ENCODE measurements at places on chromosomes 4 and X. TPM values are rescaled to one million over a fixed set of nuclear protein-coding genes. Genes with fewer than 3 reads are reported as not detected.

- peak; percentile 15 for DNase-seq
Measured at GRCh38 chr4:40507977-40508376, 121.7 kb downstream of the RBM47 start.

DNA sequence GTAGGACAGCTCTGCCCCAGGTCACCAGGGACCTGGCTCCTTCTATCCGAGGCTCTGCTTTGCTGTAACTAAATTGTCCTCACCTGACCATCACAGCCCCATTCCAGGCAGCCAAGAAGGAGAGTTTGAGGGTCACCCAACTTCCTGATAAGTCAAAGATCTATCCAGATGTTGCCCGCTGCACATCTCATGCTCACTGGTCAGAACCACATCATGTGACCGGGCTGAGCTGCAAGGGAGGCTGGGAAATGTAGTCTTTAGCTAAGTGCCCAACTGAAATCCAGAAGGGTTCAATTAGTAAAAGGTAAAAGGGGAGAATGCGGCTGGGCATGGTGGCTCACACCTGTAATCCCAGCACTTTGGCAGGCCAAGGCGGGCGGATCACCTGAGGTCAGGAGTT lies 18.4 kb downstream of the HMX1 start:
- no peak for DNase-seq

GRCh38 chr4:167595898-167596297 lies 361.6 kb upstream of the SPOCK3 start:
- no peak for DNase-seq

DNA sequence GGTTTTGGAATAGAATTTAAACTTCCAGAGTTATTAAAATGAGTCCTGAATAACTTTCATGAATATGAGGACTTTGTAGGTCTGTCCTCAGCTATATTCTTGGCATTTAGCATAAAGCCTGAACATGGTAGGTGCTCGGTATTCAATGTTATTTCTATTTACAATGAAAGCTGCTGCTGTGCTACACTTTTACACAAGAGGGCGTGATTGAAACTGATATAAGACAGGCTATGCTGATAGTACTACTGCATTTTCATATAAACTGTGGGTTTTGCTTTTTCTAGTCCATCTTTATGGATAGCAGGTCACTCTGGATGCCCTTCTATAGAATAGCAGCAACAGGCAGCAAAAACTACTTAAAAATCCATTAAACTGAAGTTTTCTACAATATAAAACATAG lies 12.3 kb upstream of the GNPDA2 start:
- DNase-seq, result no peak

GRCh38 chrX:18065956-18066355 lies 154.7 kb downstream of the BEND2 start:
- DNase-seq, result no peak

GRCh38 chrX:72430405-72430968 lies 124.8 kb upstream of the CITED1 start:
- DNase-seq, result no peak

DNA sequence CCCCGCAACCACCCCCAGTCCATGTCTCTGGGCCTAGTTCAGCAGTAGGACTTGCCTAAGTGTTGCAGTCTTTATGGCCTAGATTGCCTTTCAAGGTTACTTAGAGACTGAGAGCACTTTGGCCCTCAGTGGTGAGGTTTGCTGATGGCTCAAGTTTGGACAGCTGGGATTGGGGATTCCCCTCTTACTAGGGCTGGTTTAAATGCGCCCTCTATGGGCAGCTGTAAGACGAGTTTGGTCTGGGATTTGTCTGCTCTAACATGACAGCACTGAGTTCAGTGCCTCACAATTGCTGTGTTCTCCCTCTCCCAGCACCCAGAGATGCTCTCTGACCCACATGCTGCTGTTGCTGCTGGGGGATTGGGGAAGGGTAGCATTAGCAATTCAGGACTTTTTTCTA lies 23.1 kb downstream of the DACH2 start:
- DNase-seq, result peak; percentile 5

DNA sequence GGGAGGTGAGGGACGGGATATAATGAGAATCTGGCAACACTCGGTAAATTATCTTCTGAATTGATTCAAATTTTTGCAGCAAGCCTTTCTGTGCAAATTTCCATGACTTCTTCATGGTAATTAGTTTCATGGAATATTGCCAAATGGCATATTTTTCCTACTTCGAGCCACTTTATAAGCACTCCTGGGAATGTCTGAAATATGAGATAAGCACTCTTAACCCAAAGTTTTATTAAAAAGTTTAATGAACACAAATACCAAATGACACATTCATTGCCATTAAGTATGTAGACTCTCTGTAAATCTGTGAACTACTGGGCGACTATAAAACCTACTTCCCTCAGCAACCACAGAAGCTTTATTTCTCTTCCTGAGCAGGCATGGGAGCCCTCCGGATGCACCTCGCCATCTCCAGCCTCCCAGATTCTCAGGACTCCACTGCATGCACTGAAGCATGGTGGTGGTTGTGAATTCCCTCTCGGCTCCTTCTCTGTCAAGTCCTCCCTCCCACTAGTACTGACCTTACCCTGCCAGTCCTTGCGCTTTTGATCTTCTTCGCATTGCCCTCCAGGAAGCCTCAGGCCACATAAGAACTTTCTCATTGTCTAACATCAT lies 154.4 kb upstream of the RPL34 start:
- no peak for DNase-seq

DNA sequence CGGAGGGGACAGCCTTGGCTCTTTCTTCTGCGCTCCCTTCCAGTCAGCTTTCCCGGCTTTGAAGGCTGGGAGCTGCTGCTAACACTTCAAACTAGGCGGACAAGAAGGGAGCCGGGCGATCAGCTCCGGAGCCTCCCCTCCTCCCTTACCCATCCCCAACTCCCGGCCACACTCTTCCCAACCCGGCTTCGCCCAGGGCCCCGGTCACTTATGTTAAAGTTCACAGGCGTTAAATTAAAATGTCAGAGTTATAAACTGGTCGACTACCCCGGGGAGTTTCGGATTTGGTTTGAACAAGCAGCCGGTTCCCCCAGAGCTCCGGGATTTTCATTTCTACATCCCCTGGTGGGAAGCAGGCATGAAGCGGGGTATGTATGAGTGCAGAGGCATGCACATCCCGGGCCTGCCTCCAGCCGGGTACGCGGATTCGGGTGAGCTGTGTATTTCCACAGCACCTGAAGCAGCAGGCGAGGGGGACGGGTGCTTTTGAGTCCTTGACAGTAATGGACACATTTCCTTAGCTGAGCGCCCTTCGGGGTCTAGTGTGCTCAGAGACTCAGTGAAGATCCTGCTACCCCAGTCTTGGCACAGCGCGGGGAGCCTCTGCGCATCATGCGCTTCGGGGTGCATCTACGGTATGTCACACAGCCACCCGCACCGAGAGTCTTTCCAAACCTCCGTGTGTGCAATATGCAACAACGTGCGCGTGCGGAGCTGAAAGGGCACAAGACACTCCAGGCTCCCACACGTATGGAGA lies 880 bp downstream of the UNC5C start:
- DNase-seq, result peak; percentile 16

- DNase-seq, result no peak
Measured at GRCh38 chr4:3293401-3294391, 875 bp downstream of the RGS12 start.

DNA sequence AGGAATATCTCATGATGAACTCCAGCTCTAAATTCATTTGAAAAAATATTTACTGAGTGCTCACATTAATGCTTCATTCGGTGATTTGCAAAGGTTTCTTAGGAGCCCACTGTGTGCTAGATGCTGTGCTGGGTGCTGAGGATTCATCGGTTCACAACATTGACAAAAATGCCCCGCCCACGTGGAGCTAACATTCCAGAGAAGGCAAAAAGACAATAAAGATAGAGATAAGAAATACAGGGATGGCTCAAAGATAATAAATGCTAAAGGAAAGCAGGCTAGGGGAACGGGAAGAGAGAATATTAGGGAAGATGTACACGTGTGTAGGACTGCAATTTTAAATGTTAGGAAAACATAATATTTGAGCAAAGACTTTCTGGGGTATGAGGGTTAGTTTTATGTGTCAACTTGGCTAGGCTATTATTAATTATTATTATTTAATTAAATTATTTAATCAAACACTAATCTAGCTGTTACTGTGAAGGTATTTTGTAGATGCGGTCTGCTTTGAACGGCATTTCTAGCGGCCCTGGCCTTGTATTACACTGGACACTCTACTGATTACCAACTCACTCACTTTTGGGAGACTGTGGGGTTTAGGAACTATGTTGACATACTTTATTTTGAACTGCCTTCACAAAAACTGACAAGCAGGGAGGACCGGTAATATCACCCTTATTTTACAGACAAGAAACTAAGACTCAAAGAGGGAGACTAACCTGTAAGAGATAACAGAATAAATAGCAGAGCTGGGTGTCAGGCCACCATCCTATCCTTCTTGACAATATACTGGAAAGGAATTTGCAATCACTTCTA lies 61.9 kb upstream of the IRF2 start:
- DNase-seq, result peak; percentile 38

GRCh38 chr4:44848466-44848865 lies 122.1 kb upstream of the GNPDA2 start:
- no peak for DNase-seq

DNA sequence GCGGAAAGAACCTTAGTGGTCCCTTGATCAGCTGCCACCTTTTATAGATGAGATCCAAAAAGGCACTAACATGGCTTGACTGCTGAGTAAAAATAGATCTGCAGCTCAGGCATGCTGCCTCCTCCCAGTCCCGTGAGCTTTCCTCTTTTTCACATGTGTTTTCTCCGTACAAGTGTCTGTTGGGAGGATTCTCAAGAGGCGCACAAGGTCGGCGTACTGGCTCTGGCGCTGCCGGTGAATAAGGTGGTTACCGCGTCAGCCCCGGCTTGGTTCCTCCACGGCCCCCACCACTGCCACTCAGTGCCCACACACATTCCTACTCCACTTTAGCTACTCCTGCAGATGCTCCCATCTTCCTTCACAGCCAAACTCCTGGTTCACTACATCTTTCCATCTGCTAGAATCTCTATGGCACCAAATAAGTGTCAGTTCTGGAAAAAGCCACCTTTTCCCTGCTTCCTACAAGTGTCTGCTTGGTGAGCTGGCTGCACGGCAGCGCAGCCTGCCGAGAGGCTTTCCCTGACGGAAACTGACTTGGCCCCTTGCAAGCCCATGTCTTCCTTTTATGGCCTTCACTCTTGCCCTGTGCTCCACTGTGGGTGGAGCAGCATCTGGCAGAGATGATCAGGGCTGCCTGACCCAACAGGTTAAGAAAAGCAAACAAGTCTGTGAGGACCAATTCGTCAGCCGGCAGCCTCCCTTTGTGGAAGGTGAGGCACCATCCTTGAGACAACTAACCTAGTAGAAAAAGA lies 99.8 kb downstream of the KLHL8 start:
- DNase-seq, result no peak

DNA sequence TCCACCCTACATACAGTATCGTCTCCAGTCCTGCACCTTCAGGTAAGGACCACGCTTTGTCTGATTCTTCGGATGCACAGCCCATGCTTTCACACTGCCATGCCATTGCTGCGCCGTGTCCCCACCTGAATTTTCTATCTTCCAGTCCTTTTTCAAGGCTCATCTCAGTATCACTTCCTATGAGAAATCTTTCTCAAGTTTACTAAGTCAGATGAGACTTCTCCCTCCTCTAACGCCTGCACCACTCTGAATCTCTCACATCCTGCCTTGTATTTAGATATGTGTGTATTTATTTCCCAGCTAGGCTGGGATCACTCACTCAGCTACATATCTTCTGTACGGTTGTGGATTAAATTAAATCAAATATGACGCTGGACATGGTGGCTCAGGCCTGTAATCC lies 116.8 kb downstream of the SMIM20 start:
- peak; percentile 22 for DNase-seq

GRCh38 chr4:7185487-7186030 lies 6.8 kb upstream of the SORCS2 start:
- no peak for DNase-seq

DNA sequence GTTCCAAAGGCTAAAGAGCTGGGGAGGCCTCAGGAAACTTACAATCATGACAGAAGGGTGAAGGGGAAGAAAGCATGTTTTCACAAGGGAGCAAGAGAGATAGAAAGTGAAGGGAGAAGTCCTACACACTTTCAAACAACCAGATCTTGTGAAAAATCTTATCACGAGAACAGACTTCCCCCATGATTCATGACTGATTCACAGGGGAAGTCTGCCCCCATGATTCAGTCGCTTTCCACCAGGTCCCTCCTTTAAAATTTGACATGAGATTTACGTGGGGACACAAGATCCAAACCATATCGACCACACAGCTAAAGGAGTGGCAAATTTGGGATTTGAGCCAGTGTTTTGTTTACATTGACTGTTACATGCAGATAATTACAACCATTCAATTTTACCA lies 971.1 kb upstream of the HS3ST1 start:
- no peak for DNase-seq

DNA sequence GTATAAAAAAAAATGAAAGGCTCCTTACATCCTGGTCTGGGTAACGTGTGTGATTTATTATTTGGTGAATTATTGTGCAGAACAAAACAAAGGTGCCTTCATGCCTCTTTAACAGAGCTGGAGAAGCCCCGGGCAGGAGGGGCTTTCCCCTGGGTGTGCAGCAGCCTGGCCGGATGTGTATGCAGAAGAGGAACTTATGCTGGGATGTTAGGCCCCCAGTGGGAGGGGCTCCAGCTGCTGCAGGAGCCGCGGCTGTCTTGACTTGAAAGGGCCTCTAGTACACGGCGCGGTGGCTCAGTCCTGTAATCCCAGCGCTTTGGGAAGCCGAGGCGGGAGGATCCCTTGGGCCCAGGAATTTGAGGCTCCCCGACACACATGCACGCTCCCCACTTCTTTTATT lies 16.0 kb downstream of the CCNQ start:
- DNase-seq, result peak; percentile 81

DNA sequence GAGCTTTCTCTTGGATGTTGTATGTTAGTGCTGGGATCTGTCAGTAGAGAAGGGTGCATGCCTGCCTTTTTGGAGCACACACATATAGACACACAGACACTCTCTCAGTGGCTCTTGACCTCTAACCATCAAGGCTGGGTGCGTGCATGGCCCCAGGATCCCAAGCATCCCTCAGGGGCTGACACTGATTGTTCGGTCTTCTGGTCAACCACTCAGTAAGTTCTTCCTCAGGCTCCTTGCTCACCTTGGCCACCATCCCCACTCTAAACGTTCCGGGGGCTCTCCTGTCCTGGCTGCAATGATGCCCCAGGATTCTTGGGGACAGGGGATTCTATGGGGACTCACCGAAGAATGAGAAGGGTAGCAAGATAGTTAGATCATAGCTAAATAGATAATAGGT lies 179.6 kb downstream of the SHOX start:
- DNase-seq, result no peak

MAGEB2 gene
- not detected for total RNA-seq

PABPC4L gene
- not detected for total RNA-seq

BEX1 gene
- total RNA-seq, result 0.39 TPM

F9 gene
- not detected for total RNA-seq

ZFP92 gene
- 0.98 TPM for total RNA-seq

CLDN34 gene
- not detected for total RNA-seq

TMSB15A gene
- total RNA-seq, result 1.1 TPM

Measured in activated CD4-positive, alpha-beta T cell treated with anti-CD3 and anti-CD28 coated beads for 36 hours (primary cell).